ENCODE measurements at places on chromosomes 3 and 15.

DNA sequence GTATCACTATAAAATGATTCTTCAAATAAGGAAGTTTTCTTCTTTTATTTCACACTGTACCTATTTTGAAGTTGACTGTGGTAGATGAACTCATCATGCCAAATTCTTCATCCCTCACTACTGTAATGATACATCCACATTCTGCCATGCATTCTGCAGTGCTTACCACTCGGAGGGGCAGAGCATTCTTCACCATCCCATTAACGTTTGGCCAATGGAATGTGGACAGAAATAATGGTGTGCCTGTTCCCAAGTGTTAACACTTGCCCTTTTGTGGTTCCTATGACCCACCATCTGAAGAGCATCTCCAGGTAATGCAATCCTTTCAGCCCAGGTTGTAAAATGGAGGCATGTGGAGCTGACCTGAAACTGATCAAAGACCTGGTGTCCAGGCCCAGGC is 18.6 kb downstream of the GOLIM4 start:
- no peak for DNase-seq

DNA sequence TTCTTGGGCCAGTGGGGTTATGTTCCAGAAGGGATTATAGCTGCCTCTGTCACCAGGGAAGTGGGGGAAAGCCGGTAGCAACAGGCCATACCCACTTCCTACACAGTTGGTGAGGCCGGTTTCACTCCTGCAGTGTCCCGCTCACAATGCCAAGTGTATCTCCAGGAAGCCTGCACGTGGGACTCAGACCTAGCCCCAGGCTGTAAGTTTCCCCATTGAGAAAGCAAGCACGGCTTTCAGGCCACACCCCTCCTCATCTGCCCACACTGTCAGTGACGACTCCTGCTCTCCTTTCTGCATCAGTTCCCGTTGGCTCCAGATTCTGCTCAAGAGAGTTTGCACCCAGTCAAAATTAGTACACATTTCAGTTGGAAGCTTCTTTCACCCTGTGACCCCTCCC is 51.6 kb upstream of the CPOX start:
- DNase-seq = no peak

DNA sequence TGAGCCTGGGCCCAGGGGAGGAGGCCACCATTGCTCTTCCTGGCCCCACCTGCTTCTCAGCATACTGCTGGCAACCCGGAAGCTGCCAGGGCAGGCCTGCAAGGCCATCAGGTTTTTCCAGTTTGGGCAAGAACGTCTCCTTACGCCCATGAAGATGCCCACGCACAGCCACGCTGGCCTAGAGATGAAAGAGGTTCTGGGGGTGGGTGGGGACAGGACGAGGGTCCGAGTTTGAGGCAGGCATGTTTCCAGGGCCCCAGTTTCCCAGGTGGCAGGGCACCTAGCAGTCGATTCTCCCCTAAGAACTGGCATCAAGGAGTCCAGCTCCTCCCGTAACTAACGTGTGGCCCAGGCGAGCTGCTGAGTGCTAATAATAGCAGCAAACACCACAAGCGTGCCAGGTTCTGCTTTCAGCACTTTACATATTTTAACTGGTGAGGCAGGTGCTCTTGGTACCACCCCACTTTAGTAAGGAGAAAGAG is 45.8 kb downstream of the ZNF710 start:
- DNase-seq = no peak

- no peak for DNase-seq
Measured at GRCh38 chr3:39753391-39753790, 56.0 kb upstream of the MYRIP start.

- DNase-seq = no peak
Measured at GRCh38 chr3:148937467-148938255, 53.7 kb upstream of the GYG1 start.

DNA sequence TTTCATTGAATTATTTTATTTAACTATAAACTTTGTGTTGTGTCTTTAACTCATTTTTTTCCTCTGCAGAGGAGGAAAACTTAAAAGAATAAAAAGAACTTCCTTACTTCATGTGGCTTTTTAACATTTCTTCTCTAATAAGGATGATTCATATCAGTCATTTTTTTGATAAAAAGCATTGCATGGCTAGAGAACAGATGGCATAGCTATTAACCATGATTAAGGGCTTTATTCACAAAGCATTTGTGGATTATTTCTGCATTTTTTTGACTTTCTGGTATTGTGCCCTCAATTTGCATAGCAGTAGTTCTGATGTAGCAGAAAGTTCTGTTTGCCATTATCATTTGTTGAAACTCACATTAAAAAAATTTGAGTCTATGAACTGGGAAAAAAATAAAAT is 540.8 kb downstream of the SI start:
- DNase-seq = no peak

- no peak for DNase-seq
Measured at GRCh38 chr15:55879181-55879580, 114.2 kb downstream of the NEDD4 start.

GRCh38 chr15:77507143-77507897 is 86.6 kb downstream of the HMG20A start:
- DNase-seq = no peak

DNA sequence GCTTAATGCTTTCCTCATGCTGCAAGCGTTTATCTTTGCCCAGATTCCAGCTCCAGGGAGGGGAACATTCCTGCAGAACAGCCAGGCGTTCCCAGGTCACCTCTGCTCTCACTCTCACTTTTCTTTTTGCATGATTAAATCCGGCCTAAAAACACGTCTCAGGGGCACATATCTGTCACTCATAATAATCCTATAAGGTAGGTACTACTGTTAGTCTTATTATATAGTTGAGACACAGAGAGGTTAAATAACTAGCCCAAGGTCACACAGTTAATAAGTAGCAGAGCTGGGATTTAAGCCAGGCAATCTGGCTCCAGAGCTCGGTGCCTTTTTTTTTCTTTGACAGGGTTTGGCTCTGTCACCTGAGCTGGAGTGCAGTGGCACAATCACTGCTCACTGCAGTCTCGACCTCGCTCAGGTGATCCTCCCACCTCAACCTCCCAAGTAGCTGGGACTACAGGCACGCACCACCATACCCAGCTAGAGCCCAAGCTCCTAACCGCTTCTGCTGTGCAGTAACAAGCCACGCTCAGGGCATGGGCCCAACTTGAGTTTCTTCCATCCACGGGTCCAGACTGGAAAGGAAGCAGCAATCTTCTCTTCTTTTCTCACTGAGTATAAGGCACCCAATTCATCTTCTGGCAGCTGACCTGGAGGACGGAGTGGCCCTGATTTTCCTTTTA is 96.5 kb downstream of the LIPC start:
- DNase-seq = no peak

DNA sequence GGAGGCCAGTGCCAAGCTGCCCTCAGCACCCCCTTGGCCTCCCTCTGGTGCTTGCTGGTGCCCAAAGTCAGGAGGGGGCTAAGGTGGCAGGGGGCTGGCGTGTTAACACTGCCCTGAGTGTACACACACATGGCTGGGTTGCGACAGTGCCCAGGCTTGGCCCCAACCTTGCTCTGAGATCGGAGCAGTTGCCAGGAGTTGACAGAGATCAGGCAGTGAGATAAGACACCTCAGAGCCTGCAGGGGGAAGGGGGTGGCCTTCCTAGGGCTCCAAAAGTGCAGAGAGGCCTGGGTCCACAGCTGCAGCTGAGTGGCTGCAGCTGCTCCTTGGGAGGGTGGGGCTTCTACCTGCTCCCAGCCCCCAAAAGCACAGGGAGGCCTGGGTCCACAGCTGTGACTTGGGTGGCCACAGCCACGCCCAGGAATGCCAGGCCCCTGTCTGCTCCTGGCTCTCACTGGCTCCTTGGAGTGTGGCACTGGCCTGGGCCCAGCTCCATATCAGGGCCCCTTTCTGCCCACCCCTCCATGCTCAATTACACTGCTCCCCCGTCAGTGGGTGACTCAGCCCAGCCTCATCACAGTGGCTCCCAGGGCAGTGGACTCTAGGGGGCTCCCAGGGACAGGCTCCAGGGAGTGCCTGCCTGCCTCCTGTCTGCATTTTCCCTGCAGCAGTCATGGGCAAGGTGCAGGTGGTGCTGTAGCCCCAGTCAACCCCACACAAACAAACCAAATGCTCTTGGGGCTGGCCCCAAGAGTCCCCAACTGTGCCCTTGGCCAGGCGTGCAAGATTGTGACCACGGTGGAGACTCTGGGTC is 56.4 kb upstream of the C15orf39 start:
- no peak for DNase-seq

GRCh38 chr15:71888797-71889196 is 78.4 kb downstream of the NR2E3 start:
- no peak for DNase-seq
